ENCODE measurements at places on chromosomes 3 and 15.

- DNase-seq = no peak
These were observed 914.3 kb upstream of the ARPP21 start for GRCh38 chr3:34724916-34725499.

- no peak for DNase-seq
These were observed 31.3 kb upstream of the WNT5A start for GRCh38 chr3:55518451-55518850.

- DNase-seq = no peak
These were observed 17.6 kb downstream of the DAZL start for GRCh38 chr3:16587681-16588060.

DNA sequence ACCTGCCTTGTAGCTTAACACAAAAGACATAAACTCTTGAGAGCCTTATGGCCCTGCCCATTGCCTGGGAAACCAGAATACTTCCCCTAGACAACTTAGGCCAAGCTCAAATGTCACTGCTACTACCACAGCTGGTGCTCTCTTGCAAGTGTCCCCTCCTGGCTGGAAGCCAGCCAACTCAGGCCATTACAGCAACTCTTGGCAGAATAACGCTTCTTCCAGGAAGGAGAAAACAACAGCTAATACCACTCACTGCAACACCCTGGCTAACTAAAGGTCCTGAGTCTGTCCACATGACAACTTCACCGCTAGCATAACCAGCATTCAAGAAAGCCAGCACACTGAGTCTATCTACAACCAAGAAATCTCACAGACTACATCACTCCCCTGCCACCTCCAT lies 5.1 kb upstream of the B4GALT4 start:
- no peak for DNase-seq

- DNase-seq = no peak
These were observed 6.2 kb downstream of the CEMIP start for GRCh38 chr15:80785335-80785734.
